Colonic mucosa (tissue), 4 donors: ENCODE measurements at places on chromosomes 12 and 14.

DNA sequence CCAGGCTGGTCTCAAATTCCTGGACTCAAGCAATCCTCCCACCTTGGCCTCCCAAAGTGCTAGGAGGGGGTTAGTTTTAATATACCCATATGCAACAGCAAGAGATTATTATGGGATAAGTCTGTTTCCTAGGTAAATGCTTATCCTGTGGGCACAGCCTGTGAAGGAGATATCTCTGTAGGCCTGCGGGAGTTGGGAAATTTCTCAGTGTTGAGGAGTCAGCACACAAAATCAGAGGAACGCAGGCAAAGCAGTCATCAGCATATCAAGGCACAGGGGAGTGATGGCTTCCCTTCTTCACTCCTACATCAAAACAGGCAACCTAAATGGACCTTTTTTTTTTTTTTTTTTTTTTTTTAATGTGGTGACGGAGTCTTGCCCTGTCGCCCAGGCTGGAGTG is 20.9 kb upstream of the TMED10 start:
- no peak for DNase-seq

DNA sequence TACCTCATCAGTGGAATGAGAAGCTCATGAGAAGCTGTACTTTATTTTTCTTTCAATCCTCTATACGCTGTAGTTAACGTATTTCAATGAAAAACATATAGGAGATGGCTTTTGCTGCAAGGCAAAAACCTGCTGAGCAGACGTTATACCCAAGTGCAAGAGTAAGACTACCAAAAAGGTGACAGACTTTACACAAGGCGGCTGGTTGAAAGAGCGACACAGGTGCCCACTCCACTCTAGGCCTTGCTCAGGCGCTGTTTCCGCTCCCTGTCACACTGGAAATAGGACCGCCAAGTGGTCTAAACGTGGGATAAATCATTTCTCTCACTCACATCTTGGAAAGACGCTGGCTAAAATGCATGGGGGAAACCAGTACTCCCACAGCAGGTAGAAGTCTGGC is 54.5 kb downstream of the PPP2R5C start:
- no peak for DNase-seq

DNA sequence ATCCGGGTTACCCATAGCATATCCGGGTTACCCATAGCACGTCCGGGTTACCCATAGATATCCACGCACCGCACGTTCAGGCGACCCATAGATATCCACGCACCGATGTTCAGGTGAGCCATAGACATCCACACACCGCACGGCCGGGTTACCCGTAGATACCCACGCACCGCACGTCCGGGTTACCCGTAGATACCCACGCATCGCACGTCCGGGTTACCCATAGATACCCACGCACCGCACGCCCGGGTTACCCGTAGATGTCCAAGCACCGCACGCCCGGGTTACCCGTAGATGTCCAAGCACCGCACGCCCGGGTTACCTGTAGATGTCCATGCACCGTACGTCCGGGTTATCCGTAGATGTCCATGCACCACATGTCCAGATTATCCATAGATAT is 60.3 kb upstream of the SYT1 start:
- DNase-seq = no peak

DNA sequence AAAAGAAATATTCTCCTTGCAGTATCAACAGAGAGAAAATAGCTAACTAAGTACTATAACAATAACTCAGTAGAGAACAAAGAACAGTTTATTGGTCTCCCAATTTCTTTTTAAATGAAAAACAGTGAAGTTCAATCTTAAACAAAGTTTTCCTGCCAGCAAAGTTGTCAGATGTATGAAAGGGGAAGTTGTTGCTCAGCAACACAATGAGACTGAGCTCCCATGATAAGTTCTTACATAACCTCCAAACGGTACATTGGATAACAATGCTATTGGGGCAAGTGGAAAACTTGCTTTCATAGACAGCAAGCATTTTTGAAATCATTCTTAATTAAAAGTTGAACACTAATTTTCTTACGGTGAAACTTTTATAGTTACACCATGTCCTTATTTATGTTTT is 94.9 kb downstream of the ALG10B start:
- no peak for DNase-seq

- no peak for DNase-seq
Observed at GRCh38 chr14:34851395-34851794, 23.8 kb downstream of the BAZ1A start.

GRCh38 chr14:82003426-82003825 is 469.8 kb upstream of the SEL1L start:
- DNase-seq = no peak

DNA sequence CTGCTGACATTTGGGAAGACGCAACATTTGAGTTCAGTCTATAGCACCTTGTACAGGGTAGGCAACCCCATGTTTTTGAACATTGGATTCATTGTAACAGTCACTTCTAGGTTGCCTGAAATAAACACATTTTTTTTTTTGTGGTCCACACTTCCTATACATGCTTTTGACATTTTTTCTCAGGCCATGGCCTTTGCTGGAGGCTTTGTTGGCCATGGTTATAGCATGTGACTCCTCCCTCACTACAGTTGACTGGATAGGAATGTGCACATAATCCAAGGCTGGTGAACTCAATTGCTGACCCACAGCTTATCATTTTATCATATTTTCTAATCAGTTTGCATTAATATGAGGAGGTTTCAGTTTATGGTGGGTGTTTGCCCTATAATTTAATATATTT is 60.6 kb downstream of the TMEM117 start:
- DNase-seq = no peak
